ENCODE measurements at places on chromosomes 13 and 19.
A peak's percentile ranks its signal among the peaks of the same experiment; 100 is the strongest.

- DNase-seq = peak; percentile 39
Observed at GRCh38 chr13:73717632-73718031, 416.6 kb downstream of the KLF12 start.

- no peak for DNase-seq
Observed at GRCh38 chr19:7098096-7098495, 28.6 kb downstream of the ZNF557 start.

DNA sequence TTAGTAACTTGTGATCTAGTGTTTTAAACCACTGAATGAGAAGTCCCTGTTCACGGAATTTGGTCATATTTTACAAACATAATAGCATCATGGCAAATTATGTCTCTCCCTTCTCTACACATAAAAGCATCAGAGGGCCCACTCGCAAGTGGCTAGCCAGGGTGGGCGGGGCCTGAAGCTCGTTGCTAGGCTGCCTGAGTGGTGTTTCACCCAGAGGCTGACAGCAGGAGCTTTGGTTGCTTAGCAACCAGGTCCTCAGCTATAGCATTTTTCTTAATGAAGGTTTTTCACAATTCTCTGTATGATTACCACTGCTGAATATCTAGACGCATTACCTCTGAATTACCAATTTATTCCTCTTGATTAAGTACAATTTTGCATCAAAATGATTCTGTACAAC, 126.5 kb downstream of the NALCN start:
- no peak for DNase-seq

- no peak for DNase-seq
Observed at GRCh38 chr19:3483226-3483628, at the start of gene SMIM44. Gene SMIM44 (minus strand): TSS chr19:3483441. CDS start chr19:3483403, 38 bp downstream.

Data from Jurkat, Clone E6-1 (cell line).